Naive B cell (primary cell): ENCODE measurements at places on chromosomes 12 and 14. TPM values are rescaled to one million over a fixed set of nuclear protein-coding genes. Genes with fewer than 3 reads are reported as not detected.

DNA sequence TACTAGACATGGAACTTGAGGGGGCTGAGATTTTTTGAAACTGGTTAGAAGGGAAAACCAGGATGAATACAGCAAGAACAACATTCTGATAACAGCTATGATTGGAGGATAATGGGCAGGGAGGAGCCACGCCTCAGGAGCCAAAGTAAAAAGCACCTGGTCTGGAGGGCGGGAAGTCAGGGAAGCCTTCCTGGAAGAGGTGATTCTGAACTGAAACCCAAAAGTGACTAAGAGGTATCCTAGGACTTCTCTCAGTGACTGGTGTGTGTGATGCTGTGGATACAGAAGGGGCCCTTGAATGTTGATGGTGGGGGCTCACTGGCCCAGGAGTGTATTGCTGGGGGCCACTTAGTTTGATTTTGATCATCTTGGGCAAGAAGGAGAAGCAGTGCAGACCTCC, 18.8 kb upstream of the GPR68 start:
- DNase-seq, result no peak
- H3K36me3 ChIP-seq, result peaks cover 10% of the 10 kb centered on the region
- H3K4me1 ChIP-seq, result peaks cover 17% of the 10 kb centered on the region
- H3K27me3 ChIP-seq, result no peaks in the 10 kb centered on the region

DNA sequence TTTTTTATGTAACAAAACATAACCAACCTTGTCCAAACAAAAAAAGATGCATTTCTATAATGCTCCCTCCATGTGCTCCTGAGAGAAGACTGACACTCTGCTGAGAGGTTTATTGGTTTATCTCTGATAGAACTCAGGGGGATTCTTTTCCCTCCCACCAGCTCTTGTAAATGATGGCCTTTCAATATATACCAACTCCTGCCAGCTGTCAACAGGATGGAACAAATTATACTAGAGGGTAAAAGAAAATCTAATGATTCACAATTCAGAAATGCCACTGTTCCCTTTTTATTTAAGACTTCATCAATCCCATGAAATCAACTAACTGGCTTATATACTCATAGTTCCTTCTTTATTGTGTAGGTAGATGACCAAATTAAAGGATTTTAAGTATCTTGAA, 25.4 kb downstream of the PSMC1 start:
- H3K4me1 ChIP-seq, result peaks cover 2% of the 10 kb centered on the region
- H3K36me3 ChIP-seq, result no peaks in the 10 kb centered on the region
- H3K27me3 ChIP-seq, result no peaks in the 10 kb centered on the region
- DNase-seq, result no peak
- H3K27ac ChIP-seq, result no peak overlapping the region

DNA sequence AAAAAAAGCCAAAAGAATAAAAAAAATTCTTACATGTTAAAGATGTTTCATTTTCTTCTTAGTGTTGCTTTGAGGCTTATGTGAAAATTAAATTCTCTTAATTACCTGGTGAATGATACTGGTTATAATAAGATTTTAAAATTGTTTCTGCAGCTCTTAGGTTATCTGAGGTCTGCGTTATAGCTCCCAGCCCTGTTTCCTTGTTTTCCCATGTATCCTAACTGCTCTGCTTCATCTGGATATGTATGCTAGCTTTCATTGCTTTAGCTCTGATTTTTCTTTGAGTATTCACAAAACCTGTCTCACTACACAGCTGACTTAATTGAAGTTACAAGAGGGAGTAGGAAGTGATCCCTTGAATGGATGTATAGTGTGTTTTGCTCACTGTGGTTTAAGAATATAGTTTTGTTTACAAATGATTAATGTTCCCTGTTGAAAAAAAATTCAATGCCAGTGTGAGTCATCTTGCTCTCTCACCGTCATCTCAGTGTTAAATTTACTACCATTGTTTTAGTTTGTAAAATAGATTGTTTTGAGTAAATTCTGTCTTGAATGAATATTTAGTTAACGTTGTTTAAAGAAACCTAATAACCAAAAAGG, 26.8 kb downstream of the CPSF6 start:
- H3K36me3 ChIP-seq, result peaks cover 13% of the 10 kb centered on the region
- no peaks in the 10 kb centered on the region for H3K27me3 ChIP-seq
- H3K4me1 ChIP-seq, result no peaks in the 10 kb centered on the region
- DNase-seq, result no peak
- H3K4me3 ChIP-seq, result no peak overlapping the region

DNA sequence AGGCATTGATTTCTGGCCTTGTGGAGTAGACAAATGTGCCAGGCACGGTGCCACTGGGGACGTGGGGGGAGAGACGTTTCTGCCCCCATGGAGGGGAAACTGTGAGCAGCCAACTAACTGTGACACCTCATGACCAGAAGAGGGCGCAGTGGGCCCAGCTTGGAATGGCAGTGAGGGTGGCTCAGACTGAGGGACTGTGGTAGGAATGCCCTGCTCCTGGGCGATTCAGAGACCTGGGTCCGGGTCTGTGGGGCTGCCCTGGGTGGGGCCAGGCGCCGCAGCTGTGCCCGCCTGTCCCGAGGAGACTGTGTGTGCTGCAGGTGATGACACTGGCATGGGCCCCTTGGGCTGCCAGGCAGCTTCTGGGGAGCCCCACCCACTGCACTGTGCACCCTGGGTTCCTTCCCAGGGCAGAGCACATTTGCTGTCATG, 60.6 kb downstream of the SLC25A47 start:
- H3K4me3 ChIP-seq, result no peak overlapping the region
- H3K27me3 ChIP-seq, result no peaks in the 10 kb centered on the region
- H3K36me3 ChIP-seq, result no peaks in the 10 kb centered on the region
- peak; percentile 49 for DNase-seq
- H3K27ac ChIP-seq, result no peak overlapping the region

DNA sequence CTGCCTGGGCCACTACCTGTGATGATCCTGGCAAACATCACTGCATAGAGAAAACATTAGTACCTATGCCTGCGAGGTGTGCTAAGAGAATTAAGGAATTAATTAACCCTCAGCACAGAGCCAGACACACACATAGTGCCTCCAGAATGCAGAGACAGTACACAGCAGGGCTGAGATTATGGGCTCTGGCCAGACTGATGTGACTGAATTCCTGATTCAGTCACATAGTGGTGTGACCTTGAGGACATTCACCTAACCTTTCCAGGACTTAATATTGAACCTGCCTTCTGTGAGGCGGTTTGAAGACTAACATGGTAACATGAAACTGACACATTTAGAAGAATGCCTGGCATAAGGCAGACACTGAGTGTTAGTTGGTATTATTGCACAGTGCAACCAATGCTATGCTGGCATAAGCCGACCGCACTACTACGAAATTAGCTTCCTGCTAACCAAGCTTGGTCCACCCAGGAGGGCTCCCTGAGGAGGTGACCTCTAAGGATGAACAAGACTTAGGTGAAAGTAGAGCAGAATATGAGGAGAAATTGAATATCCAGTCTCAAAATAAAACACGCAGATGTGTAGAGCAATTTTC, 32.0 kb upstream of the SELPLG start:
- DNase-seq, result no peak
- no peaks in the 10 kb centered on the region for H3K27me3 ChIP-seq
- H3K4me1 ChIP-seq, result peaks cover 66% of the 10 kb centered on the region
- no peak overlapping the region for H3K27ac ChIP-seq
- H3K36me3 ChIP-seq, result no peaks in the 10 kb centered on the region

- no peak for DNase-seq
- H3K27ac ChIP-seq, result peak overlapping the region; percentile 88
- no peak overlapping the region for H3K4me3 ChIP-seq
- H3K4me1 ChIP-seq, result no peaks in the 10 kb centered on the region
- H3K27me3 ChIP-seq, result no peaks in the 10 kb centered on the region
- no peaks in the 10 kb centered on the region for H3K36me3 ChIP-seq
These were observed 84.9 kb downstream of the BCL11B start for GRCh38 chr14:99186956-99187690.

GRCh38 chr12:95633049-95633731, 81.9 kb upstream of the USP44 start:
- DNase-seq, result no peak
- H3K4me1 ChIP-seq, result peaks cover 16% of the 10 kb centered on the region
- H3K36me3 ChIP-seq, result no peaks in the 10 kb centered on the region
- no peaks in the 10 kb centered on the region for H3K27me3 ChIP-seq

DNA sequence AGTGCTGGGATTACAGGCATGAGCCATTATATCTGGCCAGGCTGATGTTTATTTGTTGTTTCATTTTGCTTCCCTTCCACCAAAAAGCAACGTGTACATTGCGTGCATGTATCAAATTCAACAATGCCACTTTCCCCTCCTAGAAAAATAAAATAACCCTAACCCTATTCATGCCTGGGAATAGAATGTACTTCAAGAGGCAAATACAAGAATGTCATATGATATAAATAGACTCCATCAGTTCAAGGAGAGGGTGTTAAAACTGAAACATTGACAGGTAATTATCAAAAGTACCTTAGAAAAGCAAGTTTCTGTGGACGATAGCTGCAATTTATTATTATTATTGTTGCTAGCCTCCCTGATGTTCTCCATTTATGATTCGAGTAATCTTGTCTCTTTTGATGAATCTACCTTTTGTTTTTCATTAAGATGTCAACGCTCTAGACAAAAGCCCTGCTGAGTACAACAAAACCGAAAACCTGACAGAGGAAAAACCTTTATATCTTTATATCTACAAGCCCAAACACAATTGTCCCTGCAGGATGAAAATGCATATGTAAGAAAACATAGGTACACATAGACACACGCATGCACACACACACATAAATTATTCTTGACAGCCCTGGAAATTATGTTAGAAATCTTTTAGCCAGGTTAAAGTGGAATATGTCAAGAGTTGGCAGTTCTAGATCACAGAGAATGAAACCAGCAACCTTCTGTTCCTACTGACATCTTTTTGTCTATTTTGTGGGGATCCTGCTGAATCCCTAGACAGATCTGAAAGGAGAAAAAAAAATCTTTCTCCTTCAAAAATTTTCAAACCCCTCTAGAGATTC, 98.9 kb downstream of the BTG1 start:
- no peak overlapping the region for H3K27ac ChIP-seq
- DNase-seq, result no peak

DNA sequence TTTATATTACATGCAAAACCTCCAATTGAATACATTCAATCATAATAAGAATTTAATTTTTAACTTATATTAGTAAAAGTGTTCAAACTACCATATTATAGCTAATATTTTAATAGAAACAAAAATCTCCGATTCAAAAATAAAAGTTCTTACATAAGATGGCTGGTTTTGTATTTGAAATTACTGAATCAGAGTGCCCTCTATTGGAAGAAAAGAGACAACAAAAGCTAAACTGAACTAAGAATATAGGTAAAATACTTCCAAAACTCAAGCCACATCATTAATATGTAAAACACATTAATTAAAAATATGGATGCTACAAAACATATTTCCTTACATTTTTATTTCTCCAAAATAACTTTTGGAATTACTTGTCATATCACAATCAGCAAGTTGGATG, 120.3 kb downstream of the GARIN6 start:
- H3K27ac ChIP-seq, result no peak overlapping the region
- H3K4me3 ChIP-seq, result no peak overlapping the region
- H3K27me3 ChIP-seq, result no peaks in the 10 kb centered on the region

DNA sequence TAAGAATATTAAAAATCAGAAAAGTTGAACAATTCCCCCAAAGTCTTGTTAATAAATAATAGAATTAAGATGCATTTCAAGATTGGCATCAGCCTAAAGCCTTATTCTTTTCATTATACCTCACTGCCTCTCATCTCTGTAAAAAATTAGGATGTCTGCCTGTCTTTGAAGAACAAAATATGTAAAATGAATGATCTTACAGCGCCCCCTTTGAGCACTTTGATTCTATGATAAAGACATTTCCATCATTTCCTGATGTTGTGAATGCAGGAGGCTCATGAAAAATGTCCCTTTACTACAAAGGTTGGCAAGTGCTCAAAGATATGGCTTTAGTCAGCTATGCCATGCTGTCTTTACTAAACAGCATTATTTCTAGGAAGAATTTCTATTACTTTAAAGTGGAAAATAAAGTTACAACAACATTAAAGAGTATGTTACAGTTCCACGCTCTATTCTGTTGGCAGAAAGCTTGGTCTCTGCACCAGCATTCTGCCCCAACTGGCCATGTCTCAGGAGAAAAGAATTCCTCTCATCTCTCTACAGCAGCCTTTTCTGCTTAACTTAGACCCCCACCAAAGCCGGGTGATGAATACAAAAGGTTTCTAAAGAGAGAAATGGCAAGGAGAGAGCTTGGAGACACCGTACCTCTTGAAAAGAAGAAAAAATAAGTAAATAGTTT, 95.1 kb downstream of the LLPH start:
- H3K4me1 ChIP-seq, result no peaks in the 10 kb centered on the region
- H3K27me3 ChIP-seq, result peaks cover 13% of the 10 kb centered on the region
- H3K4me3 ChIP-seq, result no peak overlapping the region
- no peak for DNase-seq
- H3K27ac ChIP-seq, result no peak overlapping the region

DNA sequence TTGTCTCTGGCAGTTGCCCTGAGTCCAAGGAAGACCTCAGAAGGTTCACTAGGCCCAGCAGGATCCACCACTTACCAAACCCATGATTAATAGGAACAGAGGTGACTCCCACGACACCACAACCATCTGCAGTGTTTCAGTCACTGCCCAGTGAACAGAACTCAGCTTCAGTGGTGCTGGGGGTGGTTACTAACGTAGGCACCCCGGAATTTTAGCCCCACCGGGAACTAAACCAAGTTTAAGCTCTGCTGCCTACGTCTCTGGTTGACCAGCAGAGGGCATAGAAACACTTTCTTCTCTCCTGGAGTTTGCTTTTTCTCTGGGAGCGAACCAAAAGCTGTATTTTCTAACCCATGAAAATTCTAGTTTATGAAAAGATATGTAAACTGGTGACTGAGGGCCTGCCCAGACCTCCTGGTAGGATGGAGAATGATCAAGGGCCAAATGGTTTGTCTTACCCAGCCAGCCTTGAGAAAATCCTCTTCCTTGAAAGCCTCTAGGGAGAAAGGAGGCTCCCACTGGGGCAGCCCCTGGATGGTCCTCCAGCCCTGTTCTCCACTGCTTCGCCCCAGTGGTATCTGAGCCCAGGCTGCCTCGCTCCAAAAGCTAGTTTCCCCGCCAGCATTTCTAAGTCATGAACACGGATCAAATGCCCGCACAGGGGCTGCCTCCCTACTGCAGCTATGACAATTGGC, 379.8 kb downstream of the DPF3 start:
- no peaks in the 10 kb centered on the region for H3K36me3 ChIP-seq
- no peak overlapping the region for H3K27ac ChIP-seq
- peaks cover 27% of the 10 kb centered on the region for H3K4me1 ChIP-seq

GRCh38 chr12:71230542-71230941, 72.7 kb upstream of the TSPAN8 start:
- H3K4me1 ChIP-seq, result no peaks in the 10 kb centered on the region
- H3K4me3 ChIP-seq, result no peak overlapping the region
- no peaks in the 10 kb centered on the region for H3K27me3 ChIP-seq
- H3K36me3 ChIP-seq, result no peaks in the 10 kb centered on the region
- H3K27ac ChIP-seq, result no peak overlapping the region

Gene CLEC2B
- 85.8 TPM for polyA plus RNA-seq

Gene LRRC9
- not detected for polyA plus RNA-seq

Gene RAB5B
- polyA plus RNA-seq, result 58.4 TPM

Gene GNPTAB
- polyA plus RNA-seq, result 38.8 TPM

Gene KRT72
- not detected for polyA plus RNA-seq

Gene RPGRIP1
- not detected for polyA plus RNA-seq

Gene SP7
- polyA plus RNA-seq, result not detected

Gene SLC25A47
- not detected for polyA plus RNA-seq

Gene MUCL1
- not detected for polyA plus RNA-seq
